Activated CD8-positive, alpha-beta T cell treated with anti-CD3 and anti-CD28 coated beads for 36 hours (primary cell): ENCODE measurements at places on chromosomes 5 and 9. TPM values are rescaled to one million over a fixed set of nuclear protein-coding genes. Genes with fewer than 3 reads are reported as not detected.

GRCh38 chr5:181054138-181054537 lies 14.1 kb downstream of the BTNL9 start:
- H3K4me3 ChIP-seq = no peak overlapping the region
- no peak overlapping the region for H3K27ac ChIP-seq
- DNase-seq = no peak
- peaks cover 2% of the 10 kb centered on the region for H3K36me3 ChIP-seq
- peaks cover 10% of the 10 kb centered on the region for H3K4me1 ChIP-seq
- H3K27me3 ChIP-seq = peaks cover 77% of the 10 kb centered on the region

- no peaks in the 10 kb centered on the region for H3K4me1 ChIP-seq
- H3K4me3 ChIP-seq = no peak overlapping the region
- DNase-seq = no peak
- H3K36me3 ChIP-seq = no peaks in the 10 kb centered on the region
- no peak overlapping the region for H3K27ac ChIP-seq
Measured at GRCh38 chr5:91123901-91124300, 259.2 kb downstream of the ARRDC3 start.

- peaks cover 21% of the 10 kb centered on the region for H3K4me1 ChIP-seq
- H3K4me3 ChIP-seq = peak overlapping the region; percentile 50
- peaks cover 5% of the 10 kb centered on the region for H3K36me3 ChIP-seq
- H3K27ac ChIP-seq = no peak overlapping the region
- H3K27me3 ChIP-seq = peaks cover 55% of the 10 kb centered on the region
Measured at GRCh38 chr9:14313378-14313940, 482 bp downstream of the NFIB start.

GRCh38 chr9:123795336-123795735 lies 134.6 kb downstream of the DENND1A start:
- no peak overlapping the region for H3K4me3 ChIP-seq
- no peak overlapping the region for H3K27ac ChIP-seq
- DNase-seq = no peak
- H3K27me3 ChIP-seq = no peaks in the 10 kb centered on the region

DNA sequence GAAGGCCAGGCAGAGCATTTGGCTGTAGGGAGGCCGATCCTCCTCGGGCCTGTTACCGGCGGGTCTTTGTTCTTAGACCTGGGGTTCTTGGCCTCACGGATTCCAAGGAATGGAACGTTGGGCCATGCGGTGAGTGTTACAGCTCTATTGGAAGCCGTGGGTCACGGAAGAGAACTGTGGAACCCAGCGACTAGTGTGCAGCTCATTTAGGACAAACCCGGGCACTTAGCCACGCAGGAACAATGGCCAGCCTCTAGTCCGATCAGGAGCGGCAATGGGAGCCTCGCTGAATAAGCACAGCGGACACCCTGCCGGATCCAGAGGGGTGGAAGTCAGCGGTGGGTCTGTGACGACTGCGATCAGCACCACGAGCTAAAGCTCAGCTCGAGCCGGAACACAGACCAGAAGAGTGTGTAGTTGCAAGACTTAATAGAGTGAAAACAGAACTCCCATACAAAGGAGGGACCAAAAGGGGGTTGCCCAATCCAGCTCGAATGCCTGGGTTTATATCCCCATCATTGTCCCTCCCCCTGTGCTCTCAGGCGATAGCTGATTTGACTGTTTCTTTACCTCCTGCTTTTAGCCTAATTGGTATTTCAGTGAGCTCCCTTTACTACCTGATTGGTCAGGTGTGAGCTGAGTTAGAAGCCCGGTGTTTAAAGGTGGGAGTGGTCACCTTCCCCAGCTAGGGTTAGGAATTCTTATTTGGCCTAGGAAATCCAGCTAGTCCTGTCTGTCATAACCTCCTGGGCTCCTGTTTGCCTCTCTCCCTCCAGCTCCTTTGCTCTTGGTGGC lies 53.7 kb upstream of the RPL26L1 start:
- H3K36me3 ChIP-seq = peaks cover 6% of the 10 kb centered on the region
- no peak overlapping the region for H3K27ac ChIP-seq
- no peaks in the 10 kb centered on the region for H3K27me3 ChIP-seq
- peaks cover 9% of the 10 kb centered on the region for H3K4me1 ChIP-seq
- no peak overlapping the region for H3K4me3 ChIP-seq
- DNase-seq = no peak

- H3K4me3 ChIP-seq = no peak overlapping the region
- no peak for DNase-seq
- H3K36me3 ChIP-seq = no peaks in the 10 kb centered on the region
Measured at GRCh38 chr5:149417711-149418368, 38.7 kb upstream of the IL17B start.

DNA sequence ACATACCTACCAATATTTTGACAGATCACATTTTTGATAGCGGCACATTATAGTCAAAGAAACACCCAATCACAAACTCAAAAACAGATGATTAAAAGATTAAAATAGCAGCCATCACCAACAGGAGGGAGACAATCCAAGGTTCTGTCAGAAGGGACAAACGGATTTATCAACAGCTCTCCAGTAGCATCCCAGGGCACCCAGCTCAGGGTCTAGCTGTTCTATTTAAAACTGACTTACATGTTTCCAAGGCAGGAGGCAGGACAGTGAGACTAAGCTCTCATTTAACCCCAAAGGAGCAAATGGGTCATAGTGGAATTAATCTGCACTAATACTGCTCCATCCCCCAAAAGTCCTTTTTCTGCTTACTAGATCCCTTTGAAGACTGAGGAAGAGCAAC lies 3.2 kb downstream of the AGTPBP1 start:
- peaks cover 47% of the 10 kb centered on the region for H3K4me1 ChIP-seq
- no peak overlapping the region for H3K27ac ChIP-seq
- H3K27me3 ChIP-seq = peaks cover 1% of the 10 kb centered on the region
- no peak for DNase-seq
- peaks cover 6% of the 10 kb centered on the region for H3K36me3 ChIP-seq

- H3K27ac ChIP-seq = no peak overlapping the region
- no peaks in the 10 kb centered on the region for H3K36me3 ChIP-seq
- no peak for DNase-seq
- peak overlapping the region; percentile 32 for H3K4me3 ChIP-seq
- H3K27me3 ChIP-seq = peaks cover 58% of the 10 kb centered on the region
Measured at GRCh38 chr5:176629317-176629852, 949 bp downstream of the SNCB start.

DNA sequence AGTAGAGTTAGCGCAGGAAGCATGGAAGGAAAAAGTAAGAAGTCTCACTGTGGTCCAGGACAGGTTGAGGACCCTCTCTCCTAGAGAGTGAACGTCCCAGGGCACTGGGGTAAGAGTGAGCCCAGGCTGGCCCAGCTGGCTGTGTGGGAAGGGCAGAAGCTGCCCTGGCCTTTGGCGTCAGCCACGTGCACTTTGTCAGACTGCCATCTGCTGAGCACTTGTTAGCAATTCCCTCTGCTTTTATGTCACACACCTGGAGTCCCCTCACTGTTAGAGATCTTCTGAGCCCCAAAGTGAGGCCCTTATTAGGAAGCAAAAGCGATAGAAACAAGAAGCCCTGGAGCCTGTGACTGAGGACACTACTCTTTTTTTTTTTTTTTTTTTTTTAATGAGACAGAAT lies 79.1 kb downstream of the UGCG start:
- H3K4me3 ChIP-seq = no peak overlapping the region
- DNase-seq = peak; percentile 38
- peaks cover 6% of the 10 kb centered on the region for H3K4me1 ChIP-seq
- peaks cover 2% of the 10 kb centered on the region for H3K27me3 ChIP-seq
- H3K36me3 ChIP-seq = no peaks in the 10 kb centered on the region
- H3K27ac ChIP-seq = no peak overlapping the region

- H3K36me3 ChIP-seq = no peaks in the 10 kb centered on the region
- DNase-seq = no peak
- no peak overlapping the region for H3K27ac ChIP-seq
- peaks cover 16% of the 10 kb centered on the region for H3K27me3 ChIP-seq
- no peaks in the 10 kb centered on the region for H3K4me1 ChIP-seq
Measured at GRCh38 chr5:136018814-136019783, 9.7 kb upstream of the TGFBI start.

- H3K27me3 ChIP-seq = no peaks in the 10 kb centered on the region
- H3K4me3 ChIP-seq = no peak overlapping the region
- peaks cover 4% of the 10 kb centered on the region for H3K4me1 ChIP-seq
- no peak overlapping the region for H3K27ac ChIP-seq
- DNase-seq = no peak
Measured at GRCh38 chr9:35714579-35715252, 17.3 kb downstream of the TLN1 start.

GRCh38 chr5:16600946-16601345 lies 15.9 kb downstream of the RETREG1 start:
- H3K27me3 ChIP-seq = no peaks in the 10 kb centered on the region
- H3K36me3 ChIP-seq = peaks cover 43% of the 10 kb centered on the region
- H3K27ac ChIP-seq = peak overlapping the region; percentile 62
- H3K4me3 ChIP-seq = no peak overlapping the region
- DNase-seq = no peak

- no peak overlapping the region for H3K27ac ChIP-seq
- H3K27me3 ChIP-seq = peaks cover 52% of the 10 kb centered on the region
- H3K36me3 ChIP-seq = no peaks in the 10 kb centered on the region
Measured at GRCh38 chr5:51398875-51399642, 15.8 kb downstream of the ISL1 start.

DNA sequence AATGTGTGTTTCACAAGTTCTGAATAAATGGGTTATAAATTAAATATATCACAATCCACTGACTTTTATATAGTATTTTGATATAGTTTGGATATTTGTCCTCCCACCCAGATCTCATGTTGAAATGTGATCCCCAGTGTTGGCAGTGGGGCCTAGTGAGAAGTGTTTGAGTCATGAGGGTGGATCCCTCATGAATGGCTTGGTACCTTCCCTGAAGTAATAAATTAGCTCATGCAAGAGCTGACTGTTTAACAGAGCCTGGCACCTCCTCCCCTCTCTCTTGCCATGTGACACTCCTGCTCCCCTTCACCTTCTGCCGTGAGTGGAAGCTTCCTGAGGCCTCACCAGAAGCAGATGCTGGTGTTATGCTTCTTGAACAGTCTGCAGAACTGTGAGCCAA lies 127.9 kb upstream of the PALM2AKAP2 start:
- H3K27me3 ChIP-seq = peaks cover 4% of the 10 kb centered on the region
- no peaks in the 10 kb centered on the region for H3K36me3 ChIP-seq
- H3K27ac ChIP-seq = no peak overlapping the region
- no peaks in the 10 kb centered on the region for H3K4me1 ChIP-seq

DNA sequence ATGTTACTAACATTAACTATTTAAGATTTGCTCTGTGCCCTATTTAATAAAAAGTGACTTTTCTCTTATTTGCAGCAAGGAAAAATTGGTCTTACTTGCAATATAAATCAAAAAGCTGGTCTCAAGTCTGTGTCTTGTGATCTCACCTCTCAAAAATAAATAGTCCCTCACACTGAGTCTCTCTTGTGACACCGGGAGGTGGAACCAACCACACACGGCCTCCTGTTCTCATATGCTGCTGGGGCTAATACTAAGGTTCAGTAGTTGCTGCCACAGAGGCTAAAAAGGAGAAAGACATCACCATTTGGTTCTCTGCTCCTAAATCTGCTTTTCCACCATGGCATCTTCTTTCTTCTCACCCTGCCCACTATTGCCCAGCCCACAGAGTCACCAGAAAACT lies 175.8 kb upstream of the FTMT start:
- no peak overlapping the region for H3K27ac ChIP-seq
- no peaks in the 10 kb centered on the region for H3K4me1 ChIP-seq
- H3K4me3 ChIP-seq = no peak overlapping the region
- DNase-seq = no peak

DNA sequence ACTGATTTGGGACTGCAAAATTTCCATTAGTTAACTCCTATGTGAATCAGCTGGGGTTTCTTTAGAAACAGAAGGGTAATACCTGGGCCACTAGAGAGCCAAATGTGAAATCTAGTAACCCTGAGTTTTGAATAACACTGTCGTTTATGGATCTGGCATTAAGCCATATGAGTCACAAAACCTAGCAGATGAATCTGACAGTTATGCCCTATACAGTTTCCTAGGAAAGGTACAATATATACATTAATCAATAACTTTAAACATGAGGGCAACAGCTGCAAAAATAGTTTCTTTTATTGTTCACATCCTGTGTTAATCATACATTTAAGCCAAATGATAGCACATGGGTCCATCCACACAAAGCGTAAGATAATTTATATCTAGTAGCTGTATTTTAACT lies 56.9 kb downstream of the PAM start:
- H3K4me1 ChIP-seq = peaks cover 22% of the 10 kb centered on the region
- H3K4me3 ChIP-seq = no peak overlapping the region
- DNase-seq = no peak
- no peaks in the 10 kb centered on the region for H3K27me3 ChIP-seq
- no peak overlapping the region for H3K27ac ChIP-seq

Gene HSPB3
- not detected for total RNA-seq

Gene PRRX2
- 1.2 TPM for total RNA-seq

Gene ADAMTSL1
- total RNA-seq = not detected

Gene RNF180
- not detected for total RNA-seq
